NB4 (cell line): ENCODE measurements at places on chromosomes 6 and 20.

DNA sequence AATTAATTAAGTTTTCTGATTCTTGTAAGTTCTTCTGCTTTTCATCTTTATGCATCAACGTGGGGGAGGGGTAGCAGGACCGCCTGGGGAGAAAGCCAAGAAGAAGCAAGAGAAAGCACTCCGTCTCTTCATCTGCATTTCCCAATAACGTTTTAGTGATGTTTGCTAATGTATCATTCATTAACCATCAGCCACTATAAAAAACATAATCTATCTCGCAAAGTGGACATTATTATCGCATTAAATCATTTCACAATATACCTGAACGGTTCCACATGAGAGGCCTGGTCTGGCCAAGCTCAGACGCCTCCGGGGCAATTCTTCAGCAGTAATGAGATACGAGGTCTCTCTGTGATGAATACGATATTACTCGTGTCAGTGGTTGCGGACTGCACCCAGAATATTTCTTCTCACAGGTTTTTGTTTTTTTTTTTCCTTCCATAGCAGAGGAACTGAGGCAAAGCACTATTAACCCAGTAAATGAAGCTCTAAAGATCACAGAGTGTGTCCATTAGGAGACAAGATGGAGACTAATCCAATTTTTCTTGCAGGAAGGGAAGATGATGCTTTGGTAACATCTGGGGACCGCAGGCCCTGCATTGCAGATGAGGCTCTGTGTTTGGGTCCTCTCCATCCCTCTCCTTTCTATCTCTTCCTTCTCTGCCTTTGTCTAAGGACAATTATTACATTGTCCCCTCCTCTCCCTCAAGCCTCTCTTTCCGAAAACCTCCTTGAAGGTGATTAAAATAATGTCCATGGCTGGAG lies 156.1 kb downstream of the SLC35B3 start:
- no peak for DNase-seq

DNA sequence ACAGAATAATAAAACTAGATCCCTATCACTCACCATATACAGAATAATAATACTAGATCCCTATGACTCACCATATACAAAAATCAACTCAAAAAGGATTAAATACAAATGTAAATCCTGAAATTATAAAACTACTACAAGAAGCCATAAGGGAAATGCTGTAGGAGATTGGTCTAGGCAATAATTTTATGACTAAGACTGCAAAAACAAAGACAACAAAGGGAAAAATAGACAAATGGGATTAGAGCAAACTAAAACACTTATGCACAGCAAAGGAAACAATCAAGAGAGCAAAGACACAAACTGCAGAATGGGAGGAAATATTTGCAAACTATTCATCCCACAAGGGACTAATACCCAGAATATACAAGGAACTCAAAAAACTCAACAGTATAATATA lies 4.1 kb upstream of the RNF217 start:
- no peak for DNase-seq

DNA sequence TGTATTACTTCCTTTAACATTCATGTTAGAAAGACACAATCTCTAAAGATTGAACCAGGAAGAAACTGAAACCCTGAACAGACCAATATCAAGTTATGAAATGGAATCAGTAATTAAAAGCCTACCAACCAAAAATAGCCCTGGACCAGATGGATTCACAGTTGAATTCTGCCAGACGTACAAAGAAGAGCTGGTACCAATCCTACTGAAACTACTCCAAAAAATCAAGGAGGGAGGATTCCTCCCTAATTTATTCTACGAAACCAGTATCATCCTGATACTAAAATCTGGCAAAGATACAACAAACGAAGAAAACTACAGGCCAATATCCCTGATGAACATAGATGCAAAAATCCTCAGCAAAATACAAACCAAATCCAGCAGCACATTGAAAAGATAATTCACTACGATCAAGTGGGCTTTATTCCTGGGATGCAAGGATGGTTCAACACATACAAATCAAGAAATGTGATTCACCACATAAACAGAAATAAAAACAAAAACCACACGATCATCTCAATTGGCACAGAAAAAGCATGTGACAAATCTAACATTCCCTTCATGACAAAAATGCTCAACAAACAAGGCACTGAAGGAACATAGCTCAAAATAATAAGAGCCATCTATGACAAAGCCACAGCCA lies 15.0 kb downstream of the CDK19 start:
- DNase-seq, result no peak

- DNase-seq, result peak; percentile 58
These were observed 108.2 kb upstream of the NFATC2 start for GRCh38 chr20:51650685-51651134.

DNA sequence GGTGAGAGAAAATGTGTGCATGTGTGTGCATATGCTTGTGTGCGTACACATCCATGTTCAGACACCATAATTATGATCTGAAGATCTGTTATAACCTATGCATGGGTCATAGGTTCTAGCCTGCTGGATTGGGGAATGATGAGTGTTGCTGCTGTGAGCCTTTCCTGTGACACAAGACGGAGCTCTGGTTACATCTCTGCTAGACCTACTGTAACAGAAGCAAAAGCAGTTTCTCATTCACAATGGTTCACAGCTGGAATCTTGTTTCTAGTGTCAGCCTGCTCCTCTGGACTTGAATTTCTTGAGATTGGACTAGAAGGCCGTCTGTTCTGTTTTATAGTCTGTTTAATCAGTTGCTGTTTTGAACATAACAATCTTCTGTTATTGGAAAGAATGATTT lies 40.1 kb downstream of the DEFB114 start:
- DNase-seq, result no peak

DNA sequence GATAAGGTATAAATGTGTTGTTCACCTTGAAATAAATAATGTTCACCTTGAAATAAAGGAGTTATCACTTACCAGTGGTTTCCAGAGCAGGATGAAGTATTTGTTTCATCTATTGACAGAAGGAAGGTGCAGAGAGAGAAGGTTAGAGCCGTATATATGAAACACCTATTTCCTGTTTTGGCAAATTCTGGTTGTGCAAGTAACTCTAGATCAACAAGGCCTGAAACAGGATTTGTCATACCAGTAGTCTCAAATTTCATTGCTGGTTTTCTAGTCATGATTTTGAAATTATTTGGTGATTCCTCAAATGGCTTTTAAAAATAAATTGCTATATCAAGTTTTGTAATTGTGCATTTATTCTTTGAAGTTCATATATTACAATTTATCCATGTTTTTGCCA lies at the start of gene CRISP3:
Gene CRISP3, minus strand, starts transcription at position 130 of the 400 bp plus-strand sequence. Its CDS starts 21 bp downstream, at position 109.
- DNase-seq, result no peak

GRCh38 chr6:125367036-125367782 lies 65.4 kb upstream of the HDDC2 start:
- DNase-seq, result no peak

- DNase-seq, result no peak
These were observed 337.0 kb downstream of the CDH26 start for GRCh38 chr20:60295214-60295613.

DNA sequence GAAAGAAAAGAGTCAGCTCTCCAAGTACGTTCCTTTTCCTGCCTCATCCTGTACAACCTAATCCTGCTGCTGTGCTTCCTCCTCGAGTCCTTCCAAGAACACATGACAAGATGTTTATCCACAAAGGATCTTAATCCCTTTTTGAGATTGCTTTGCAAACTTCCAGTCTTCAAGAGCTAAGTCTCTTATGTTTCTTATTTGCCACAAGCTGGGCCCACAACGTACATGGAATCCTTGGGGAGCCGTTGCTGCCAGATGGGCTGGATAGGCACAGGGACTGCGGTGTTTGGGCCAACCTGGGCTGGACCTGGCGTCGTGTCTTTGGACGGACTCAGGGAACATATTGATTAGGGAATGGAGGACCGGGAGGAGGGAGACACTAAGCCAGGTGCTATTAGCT lies 79.7 kb upstream of the AFDN start:
- no peak for DNase-seq

DNA sequence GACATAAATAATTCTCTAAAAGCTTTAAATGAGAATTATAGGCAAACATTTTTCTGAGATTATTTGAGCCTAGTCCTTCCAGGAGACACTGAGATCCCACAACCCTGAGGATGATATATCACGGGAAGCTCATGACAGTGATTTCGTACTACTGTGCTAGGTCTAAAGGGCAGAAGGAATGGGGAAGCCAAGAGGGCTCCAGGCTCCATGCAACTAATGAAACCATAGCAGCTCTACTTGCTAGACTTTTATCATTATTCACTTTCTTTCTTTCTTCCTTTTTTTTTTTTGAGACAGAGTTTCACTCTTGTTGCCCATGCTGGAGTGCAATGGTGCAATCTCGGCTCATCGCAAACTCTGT lies 57.3 kb upstream of the SGK1 start:
- no peak for DNase-seq

DNA sequence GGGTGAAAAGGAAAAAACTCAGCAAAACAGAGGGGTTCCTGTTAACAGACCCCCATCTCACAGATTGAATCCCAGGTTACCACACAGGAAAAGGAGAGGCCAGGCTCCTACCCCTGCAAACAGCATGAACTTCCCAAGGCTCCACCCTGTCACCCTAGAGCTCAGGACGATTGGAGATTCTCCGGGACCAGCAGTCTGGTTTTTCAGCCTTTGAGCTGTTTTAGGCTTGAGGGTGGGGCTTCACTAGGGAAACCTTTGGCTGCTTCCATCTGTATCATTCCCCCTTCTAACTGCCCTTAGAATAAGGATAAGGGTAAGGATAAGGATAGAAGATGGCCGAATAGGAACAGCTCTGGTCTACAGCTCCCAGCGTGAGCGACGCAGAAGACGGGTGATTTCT lies 16.0 kb downstream of the C6orf58 start:
- no peak for DNase-seq

GRCh38 chr6:35295521-35296315 lies 1.9 kb upstream of the DEF6 start:
- DNase-seq, result peak; percentile 51

GRCh38 chr20:48313324-48313723 lies 514.5 kb downstream of the PREX1 start:
- DNase-seq, result peak; percentile 14

GRCh38 chr6:1325461-1326309 lies 13.8 kb downstream of the FOXQ1 start:
- DNase-seq, result peak; percentile 90

DNA sequence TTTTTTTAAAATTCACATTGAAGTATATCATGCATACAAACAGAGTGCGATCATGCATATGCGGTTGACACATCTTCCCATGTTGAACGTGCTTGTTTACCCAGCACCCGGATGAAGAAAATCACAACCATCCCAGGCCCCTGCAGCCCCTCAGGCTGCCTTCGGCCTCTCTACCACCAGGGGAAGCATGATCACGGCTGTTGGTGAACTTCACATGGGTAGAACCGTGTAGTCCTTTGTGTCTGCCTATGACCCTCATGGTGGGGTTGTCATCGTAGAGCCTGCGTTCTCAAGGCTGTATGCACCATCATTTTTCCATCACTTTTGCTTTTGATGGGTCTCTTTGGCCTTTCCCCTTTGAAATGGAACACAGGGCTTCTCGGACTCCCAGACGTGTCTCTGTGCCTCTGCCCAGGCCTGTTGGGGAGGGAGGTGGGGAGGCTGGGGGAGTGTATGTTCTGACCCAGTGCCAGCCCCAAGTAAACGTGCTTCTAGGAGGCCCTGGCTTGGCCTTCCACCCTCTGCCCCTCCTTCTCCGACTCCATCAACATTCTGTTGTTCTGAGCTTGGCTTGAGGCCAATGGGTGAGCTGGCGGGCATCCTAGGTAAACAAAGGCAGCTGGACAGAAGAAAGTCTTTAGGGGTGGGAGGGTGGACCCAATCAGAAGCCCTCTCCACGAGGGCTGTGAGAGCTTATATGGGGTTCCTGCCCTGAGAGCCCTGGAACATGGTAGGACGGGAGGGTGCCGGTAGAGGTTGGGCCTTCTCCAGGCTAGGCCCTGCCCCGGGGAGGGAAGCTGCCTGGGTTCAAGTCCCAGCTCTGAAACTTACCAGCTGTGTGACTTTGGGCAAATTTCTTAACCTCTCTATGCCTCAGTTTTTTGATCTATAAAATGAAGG lies 39.7 kb downstream of the TGM2 start:
- DNase-seq, result no peak

- DNase-seq, result no peak
These were observed 512.8 kb downstream of the MAFB start for GRCh38 chr20:40176098-40176841.

DNA sequence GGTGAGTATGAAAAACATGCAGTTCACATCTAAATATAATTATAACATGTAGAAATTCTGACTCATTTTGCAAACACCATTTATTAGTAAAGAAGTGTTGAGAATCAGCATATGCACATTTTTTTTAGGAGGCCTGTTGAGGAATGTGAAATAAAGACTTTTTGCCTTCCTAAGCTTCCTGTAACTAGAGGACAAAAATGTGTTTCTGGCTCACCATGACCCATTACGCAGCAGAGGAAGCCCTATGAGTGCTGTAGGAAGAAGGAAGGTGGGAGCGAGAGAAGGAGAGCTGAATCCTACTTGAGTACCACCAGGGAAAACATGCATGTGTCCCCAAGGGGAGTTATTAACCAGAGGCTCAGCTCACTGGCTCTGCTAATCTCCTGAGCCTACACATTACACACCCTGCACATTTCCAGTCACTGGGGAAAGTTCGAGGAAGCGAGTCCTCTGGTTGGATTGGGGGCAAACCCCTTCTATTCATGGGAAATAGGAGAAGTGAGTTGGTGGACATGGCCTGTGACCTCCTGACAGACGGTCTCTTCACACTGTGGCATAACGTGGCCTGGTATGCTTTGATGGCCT lies 540.5 kb upstream of the JAG1 start:
- DNase-seq, result no peak

GRCh38 chr20:23078351-23079015 lies 7.6 kb downstream of the CD93 start:
- peak; percentile 81 for DNase-seq

- DNase-seq, result peak; percentile 80
These were observed 20.4 kb downstream of the SIRPD start for GRCh38 chr20:1536893-1537730.

GRCh38 chr6:79261666-79262065 lies 27.2 kb upstream of the HMGN3 start:
- no peak for DNase-seq

GRCh38 chr6:25028328-25028727 lies 92.6 kb upstream of the RIPOR2 start:
- no peak for DNase-seq

DNA sequence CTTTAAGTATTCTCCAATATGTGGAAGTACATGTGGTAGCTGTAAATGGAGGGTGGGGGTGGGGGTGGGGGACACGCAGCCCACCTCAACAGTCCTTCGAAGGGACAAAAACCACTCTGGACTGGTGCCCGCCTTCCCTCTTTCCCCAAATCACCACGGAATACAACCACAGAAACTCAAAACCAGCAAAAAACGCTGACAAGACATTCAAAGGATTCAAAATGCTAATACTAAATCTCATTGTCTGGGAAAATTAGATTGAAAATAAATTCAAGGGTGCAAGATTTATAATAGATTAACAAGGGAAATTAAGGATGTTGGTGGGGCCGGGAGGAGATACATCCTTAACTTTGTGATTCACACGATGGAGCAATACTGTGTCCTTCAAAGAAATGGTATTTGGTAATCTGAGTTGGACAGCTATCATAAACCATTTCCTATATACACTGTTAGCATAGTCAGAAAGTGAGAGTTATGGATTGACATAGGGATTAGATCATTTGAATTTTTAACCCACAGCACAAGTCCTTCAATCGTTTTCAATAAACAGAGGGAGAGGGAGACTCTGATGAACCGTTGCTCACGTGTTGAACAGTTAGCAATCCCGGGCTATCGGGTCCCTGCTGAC lies 766 bp upstream of the TBC1D22B start:
- DNase-seq, result peak; percentile 60
